SW480 (cell line): ENCODE measurements at places on chromosomes 16 and 17.
A peak's percentile ranks its signal among the peaks of the same experiment; 100 is the strongest.

DNA sequence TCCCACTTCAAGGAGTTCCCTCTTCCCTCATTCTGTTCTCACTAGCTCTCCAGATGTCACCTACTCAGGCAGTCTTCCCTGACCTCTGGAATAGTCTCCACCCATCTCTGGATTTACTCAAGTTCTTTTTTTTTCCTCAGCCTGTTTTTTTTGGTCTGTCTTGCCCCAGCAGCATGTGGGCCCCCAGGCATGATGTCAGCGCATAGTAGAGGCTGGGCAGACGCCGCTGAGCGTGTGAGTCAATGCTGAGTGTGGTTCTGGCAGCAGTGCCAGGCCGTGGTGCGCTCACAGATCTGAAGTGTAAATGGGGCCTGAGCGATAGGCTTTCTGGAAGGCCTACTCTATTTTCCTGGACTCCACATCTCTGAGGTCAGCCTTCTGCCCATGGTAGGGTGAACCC, 2.7 kb upstream of the KCNJ18 start:
- DNase-seq: no peak

GRCh38 chr17:55278173-55278961, 13.6 kb downstream of the HLF start:
- DNase-seq: no peak

DNA sequence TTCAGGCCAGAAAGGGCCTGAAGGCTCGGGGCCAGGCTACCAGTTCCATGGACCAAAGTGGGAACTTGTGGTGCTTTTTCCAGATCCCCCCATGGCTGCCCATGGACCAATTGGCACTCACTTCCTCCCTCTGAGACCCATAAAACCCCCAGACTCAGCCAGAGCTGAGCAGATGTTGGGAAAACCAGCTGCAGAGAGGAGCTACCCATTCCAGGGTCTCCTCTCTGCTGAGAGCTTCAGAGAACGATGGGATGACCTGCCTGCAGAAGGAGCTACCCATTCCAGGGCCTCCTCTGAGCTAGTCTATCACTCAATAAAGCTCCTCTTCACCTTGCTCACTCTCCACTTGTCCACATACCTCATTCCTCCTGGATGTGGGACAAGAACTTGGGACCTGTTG, 52.2 kb upstream of the MED9 start:
- DNase-seq: no peak

- no peak for DNase-seq
These were observed 178.7 kb downstream of the CHD9NB start for GRCh38 chr16:52874042-52874441.

DNA sequence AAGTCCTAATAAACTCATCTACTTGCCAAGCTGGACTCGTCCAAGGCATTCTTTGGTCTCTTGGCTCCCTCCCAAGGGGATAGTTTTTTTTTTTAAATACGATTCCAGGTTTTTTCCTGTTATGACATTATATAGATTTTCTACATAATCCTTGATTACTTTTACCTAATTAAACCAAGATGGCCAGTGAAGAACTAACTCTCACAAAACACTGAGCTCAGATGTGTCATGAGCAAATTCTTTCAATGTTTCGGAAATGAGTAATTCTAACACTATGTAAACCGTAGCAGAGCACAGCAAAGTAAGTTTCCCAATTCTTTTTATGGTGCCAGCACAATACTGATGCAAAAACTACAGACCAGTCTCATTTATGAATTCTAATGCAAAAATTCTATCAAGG, 1.8 kb downstream of the ZNF23 start:
- DNase-seq: no peak

- no peak for DNase-seq
These were observed 18.2 kb upstream of the MAP3K14 start for GRCh38 chr17:45334701-45335677.

DNA sequence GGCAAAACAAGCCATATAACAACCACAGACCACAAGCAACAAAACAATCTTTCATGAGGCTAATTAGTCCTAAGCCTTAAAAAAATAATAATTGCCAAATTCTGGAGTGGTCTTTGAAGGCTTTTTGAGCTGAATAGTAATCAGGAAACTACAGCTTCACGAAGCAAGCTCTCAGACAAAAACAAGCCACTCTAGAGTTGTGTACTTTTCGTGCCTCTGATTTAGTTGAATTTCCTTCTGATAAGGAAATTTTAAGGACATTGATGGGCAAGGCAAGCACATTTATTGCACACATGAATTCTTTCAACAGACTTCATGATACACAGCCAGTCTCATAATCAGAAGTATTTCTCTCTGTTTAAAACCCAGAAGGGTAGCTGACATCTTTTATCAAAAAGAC, 130.8 kb upstream of the IRX3 start:
- DNase-seq: no peak

DNA sequence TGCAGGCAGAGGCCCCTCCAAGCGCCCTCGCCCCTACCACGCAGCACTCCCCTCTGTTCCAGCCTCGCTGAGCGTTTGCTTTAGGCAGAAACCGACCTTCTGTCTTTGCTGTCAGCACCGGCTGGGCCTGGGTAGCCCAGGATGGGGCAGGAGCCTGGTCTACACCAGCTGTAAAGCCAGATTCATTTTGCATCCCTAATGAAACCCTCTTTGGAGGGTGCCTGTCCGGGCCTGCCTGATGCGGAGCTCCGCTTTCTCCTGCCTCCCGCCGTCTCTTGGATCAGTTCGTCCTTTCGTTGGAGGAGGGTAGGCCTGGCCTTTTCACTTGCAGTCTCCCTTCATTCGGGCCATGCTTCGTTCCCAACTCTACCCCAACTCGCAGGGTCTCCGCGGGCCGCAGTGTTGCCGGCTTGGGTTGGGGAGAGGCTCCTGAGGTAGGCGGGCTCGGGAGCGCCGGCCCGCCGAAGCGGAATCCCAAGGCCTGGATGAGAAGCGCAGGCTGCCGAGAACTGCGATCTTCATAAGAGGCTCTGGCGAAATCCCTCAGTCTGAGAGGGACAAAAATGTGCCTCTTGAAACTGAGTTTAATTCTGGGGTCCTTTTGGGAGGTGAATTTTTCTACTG, 4.8 kb upstream of the HOXB8 start:
- no peak for DNase-seq

DNA sequence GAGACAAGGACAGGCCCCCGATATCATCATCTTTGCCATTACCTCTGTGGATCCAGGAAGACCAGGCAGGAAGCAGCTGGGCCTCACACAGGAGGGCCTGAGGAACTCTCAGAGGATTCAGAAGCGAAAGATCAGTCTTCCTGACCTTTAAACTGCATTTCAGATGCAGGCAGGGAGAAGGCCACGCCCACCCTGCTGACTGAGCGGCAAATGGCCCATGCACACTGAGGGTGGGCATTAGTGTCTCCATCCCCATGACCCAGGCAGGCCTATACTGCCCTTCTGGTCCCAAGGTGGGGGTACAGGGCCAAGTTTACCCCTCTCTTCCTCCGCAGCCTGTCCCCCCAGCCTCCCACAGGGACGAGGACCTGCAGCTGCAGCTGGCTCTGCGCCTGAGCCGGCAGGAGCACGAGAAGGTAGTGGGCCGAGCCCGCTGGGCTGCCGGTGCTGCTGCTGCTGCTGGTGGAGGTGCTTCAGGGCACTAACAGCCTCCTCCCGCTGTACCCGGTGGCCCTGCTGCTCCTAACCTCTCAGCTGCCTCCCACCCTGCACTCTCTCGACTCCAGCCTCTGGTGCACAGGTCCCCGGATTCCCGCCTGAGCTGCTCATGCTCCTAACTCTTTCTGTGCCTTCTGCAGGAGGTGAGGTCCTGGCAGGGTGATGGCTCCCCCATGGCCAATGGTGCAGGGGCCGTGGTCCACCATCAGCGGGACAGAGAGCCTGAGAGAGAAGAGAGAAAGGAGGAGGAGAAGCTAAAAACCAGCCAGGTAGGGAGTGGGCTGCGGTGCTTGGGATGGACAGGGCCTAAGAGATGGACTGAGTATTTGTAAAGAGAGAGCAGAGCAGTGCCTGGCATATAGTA, 6.2 kb downstream of the EPN3 start:
- no peak for DNase-seq

- peak; percentile 85 for DNase-seq
These were observed 439.8 kb downstream of the SOX9 start for GRCh38 chr17:72560303-72561247.

- no peak for DNase-seq
These were observed 622.9 kb upstream of the RBFOX1 start for GRCh38 chr16:6709736-6710135.
